Nephron progenitor cell (in vitro differentiated cells): ENCODE measurements at places on chromosomes 3 and 15.

DNA sequence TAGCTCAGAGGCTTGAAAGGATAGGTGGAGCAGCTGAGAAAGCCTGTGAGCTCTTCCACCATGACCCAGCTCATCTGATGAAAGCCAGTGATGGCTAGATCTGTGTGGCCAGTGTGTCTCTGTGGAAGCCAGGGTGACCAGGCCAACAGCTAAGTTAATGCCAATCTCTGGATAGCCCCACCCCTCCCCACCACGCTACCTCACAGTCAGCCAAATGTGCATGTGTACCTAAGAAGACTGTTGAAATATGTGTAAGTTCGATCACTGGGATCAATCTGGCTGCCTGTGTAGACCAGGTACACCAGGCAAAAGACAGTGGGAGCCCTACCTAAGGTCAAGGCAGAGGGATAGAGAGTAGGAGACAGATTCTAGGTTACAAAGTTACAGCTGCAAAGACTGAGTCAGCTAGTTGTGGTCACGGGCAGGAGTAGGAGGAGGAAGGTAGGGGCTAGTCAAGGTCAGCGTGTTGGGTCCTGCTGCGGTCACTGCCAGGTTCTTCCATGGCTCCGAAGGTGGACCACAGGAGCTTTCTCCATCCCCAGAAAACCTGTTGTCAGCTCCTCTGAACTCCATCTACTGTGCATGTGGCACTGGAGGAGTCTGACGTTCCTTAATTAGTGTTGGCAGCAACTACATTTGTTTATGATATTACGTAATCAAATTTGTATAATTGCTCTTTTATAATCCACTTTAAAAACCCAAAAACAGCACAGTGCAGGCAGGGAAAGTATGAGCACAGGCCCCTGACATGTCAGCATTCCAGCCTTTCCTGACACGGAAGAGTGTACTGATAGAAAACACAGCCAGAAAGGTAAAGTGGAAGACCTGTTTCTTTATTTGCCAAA, 318.0 kb downstream of the CLSTN2 start:
- no peak for DNase-seq

DNA sequence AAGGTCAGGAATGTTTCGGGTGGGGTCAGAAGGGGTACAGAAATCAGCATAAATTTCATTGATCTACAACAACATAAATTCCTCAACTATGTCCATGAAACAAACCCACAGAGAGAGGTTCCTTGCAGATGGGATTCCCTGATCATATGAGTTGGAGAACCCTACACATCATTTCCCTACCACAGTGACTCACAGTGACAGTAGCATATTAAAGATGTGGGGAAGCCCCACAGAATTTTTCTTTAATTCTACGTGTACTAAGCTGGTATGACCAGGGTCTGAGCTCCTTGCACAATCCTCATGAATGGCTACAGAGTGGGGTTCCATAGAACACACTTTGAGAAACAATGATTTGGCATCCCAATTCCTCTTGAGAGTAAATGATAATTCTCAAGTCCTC, 116.9 kb upstream of the RAD18 start:
- no peak for DNase-seq

DNA sequence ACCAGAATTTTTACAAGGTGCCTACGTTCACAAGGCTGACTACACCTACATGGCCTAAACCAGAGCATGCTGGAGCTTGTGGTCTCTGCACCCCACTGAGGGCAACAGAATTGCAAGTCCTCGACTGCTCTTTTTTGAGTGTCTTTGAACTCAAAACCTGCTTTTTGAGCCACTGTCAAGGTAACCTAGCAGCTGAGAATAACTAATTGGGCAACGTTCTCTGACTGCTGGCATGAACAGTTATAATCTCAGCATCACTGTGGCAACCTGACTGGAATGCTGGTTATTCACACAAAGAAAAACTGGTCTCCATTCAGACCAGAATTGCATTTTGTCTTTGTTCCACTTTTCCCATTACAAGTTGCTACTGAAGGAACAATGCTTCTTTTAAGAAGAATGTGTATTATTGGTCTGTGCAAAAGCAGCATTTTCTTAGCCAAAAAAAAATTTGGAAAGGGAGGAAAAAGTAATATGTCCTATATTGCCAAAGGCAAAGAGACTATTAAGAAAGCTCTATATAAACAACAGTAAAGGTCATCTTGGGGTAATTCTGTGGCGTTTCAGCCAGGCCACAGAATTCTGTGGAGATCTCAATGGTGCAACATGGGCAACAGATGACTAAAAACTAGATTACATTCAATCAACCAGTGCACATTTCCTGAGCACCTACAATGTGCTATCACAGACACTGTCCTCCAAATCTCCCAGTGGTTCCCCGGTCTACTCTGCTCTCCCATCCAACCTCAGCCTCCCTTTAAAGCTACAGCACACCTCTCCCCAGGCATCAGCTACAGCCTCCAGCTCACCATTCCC, 76.8 kb downstream of the TNIK start:
- DNase-seq = no peak

GRCh38 chr15:45495588-45495987, 27.0 kb downstream of the SLC30A4 start:
- DNase-seq = no peak

GRCh38 chr3:178112134-178112533, 424.1 kb upstream of the KCNMB2 start:
- DNase-seq = no peak

DNA sequence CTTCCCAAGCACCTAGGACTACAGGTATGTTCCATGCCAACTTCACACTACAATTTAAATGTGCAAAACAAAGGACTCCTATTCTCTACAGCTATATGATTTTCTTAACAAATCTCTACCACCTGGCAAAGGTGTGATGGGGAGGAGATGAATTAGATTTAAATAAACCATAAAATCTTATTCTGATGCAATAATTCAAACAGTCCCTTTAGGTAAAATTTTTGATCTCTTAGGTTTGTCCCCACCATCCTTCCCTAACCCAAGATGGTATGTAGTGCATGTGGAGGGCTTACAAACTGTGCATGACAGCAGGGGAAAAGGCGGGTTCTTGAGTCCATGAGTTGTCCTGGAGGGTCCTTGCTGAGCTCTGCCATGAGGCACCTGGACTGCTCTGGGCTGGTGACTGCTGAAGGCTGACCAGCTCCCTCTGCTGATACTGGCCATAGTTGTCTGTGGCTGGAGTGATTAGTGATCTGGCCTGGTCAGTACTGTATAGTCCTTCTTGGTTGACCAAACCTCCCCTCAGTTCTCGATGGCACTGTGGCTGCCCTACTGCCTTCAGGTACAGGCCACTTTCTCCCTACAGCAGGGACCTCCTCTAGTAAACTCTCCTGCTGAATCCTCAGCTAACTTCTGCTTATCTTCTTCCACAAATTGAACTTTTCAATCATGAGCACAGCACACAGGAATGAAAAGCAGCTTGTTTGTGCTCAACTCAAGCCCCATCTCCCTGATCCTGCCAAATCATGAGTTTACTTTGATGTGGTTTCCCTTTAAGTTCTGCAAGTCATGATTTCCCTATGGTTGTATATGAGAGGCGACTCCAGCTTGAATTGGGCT, 30.1 kb downstream of the CFAP161 start:
- DNase-seq = no peak

DNA sequence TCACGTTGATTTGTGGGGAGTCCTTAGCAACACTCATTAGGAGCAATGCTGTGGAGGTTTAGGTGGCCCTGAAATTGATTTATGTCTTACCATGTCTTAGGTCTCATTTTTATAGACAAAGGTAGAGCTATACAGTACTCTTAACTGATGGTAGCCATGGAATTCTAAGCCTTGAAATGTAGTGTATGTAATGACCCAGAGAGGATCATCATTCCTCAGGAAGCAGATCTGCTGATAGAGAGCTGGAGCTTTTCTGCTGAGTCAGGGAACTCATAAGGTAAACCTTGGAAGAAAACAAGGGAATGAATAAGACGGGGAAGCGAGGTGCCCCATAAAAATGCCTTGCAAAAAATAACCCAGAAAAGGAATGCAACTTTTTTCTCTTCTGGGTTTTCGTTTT, 34.0 kb upstream of the ZNF639 start:
- no peak for DNase-seq

DNA sequence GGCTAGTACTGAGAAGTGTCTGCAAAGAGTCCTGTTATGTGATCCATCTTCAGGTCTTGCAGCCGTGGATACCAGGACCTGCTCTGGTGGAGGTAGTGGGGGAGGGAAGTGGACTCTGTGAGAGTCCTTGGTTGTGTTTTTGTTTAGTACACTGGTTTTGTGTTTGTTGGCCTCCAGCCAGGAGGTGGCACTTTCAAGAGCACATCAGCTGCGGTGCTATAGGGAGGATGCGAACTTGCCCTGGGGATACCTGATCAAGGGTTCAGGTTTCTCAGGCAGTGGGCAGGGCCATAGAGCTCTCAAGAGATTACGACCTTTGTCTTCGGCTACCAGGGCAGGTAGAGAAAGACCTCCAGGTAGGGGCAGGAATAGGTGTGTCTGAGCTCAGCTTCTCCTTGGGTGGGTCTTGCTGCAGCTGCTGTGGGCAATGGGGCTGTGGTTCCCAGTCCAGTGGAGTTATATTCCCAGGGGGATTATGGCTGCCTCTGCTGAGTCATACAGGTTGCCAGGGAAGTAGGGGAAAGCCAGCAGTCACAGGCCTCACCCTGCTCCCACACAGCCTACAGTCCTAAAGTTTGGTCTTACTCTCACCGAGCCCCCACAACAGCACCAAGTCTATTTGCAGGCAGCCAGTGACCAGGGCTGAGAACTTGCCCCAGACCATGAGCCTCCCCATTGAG, 132.8 kb upstream of the NPHP3 start:
- no peak for DNase-seq

DNA sequence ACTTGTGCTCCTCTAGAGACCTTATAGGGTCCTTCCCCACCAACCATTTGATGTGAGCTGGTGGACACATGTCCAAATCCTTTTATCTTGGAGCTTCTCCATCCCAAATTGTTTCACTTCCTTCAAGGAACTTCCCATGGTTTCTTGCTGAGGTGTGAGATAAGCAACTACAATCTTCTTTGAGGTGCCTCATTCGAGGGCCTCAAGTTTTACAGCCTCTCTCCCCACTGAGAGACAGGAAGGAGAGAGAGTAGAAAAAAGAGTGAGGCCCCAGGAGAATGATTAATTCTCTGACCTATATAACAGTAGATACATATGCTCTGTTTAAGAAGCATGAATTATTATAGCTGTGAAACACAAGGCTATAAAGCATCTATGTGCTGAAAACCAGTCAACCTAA, 70.5 kb downstream of the SUMF1 start:
- no peak for DNase-seq
